ENCODE measurements at places on chromosomes 3 and 15.

GRCh38 chr3:105246536-105246935 is 120.2 kb upstream of the ALCAM start:
- DNase-seq, result no peak

- no peak for DNase-seq
Observed at GRCh38 chr15:80706161-80706560, 11.1 kb downstream of the ABHD17C start.

DNA sequence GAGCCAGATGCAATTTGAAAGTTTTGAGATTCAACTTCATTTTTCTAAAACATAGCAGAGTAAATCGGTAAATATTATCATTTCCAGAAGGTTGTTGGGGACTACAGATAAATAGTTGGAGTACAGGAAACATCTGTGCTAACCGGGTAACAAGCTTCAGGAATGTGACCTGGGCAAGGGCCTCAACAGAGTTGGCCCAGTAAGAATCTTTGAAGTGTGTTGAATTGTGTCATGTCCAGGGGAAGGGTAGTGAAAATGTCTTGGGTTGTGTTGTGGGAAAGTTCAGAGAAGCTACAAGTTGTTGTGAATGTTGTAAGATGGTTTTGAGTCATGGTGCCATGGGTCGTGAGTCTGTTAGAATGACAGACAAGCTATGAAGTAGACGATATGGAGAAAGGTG is 35.7 kb downstream of the SQOR start:
- DNase-seq, result no peak

DNA sequence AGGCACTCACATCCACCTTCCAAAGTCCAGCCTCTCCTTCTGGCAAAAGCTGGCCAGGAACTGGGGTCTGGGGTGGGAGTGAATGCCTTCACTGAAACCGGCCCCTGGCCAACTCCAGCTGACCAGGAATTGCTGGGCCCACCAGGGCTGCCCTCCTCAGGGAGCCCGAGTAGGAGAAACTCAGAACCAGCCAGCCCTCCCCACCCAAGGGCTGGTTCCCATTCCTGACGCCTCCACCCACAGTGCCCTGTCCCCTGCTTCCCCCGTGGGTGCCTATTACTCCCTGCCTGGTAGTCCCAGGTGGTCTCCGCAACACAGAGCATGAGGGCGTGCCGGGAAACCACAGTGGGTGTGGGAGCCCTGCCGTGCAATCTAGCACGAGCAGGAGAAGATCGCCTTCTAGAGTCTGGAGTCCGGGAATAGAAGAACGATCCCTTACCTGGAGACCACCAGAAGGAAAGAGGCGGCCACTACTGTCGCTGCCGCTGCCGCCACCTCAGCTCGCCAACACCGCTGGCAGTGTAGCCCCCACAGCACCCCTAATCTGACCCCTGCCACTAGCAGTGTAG is 178.8 kb downstream of the POTEB3 start:
- no peak for DNase-seq

DNA sequence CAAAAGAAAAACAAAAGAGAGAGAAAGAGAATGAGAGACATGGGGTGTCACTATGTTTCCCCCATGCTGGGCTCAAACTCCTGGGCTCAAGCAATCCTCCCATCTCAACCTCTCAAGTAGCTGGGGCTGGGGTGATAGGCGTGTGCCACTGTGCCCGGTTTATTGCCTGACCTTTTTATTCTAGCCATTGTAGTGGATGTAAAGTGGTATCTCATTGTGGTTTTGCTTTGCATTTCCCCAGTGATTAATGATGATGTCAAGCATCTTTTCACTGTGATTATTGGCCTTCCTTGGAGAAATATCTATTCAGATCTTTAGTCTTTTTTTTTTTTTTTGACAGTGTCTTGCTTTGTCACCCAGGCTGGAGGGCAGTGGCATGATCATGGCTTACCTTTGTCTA is 37.7 kb upstream of the GK5 start:
- DNase-seq, result no peak

GRCh38 chr3:119551598-119551997 is 7.8 kb downstream of the CD80 start:
- DNase-seq, result no peak

DNA sequence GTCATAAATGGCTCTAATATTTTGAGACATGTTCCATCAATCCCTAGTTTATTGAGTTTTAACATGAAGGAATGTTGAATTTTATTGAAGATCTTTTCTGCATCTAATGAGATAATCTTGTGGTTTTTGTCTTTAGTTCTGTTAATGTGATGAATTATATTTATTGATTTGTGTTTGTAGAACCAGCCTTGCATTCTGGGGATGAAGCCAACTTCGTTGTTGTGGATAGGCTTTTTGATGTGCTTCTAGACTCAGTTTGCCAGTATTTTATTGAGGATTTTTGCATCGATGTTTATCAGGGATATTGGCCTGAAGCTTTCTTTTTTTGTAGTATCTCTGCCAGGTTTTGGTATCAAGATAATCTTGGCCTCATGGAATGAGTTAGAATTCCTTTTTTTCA is 72.0 kb upstream of the CD96 start:
- DNase-seq, result no peak

DNA sequence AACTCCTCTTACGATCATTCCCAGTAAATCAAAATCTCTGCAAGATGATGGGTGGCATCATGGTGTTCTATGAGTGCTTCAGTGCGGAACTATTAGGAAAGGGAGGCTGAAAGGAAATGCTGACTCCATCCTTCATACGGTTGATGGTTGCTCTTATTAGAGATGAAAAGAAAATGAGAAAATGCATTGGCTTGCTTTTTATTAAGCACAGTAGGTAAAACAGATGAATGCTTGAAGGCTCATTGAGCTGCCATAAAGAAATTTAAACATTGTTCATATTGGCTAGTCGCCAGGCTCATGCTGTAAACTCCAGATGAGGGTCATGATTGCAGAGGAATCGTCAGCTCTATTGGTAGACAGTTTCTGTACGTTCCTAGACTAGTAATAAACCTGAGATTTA is 115.8 kb downstream of the EPHA3 start:
- DNase-seq, result no peak

DNA sequence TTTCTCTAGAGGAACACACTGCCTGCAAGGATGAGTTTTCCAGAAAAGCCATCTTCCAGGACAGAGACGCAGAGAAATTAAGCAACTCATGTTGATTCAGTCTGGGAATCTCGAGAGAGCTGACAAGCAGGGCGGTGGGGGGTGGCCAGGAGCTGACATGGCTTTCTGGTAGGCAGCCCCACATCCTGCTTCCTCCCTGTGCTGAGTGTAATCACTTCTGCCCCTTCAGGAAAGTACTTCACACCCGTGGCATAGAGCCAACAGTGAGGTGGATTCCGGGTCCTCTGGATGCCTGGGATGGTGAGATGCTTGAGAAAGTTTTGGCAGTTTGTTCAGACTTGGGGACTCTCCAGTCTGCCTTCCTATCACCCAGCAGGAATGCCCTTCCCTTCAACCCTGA is 221.1 kb downstream of the SLCO3A1 start:
- no peak for DNase-seq

- no peak for DNase-seq
Observed at GRCh38 chr3:49238274-49239127, 38.5 kb downstream of the C3orf62 start.

DNA sequence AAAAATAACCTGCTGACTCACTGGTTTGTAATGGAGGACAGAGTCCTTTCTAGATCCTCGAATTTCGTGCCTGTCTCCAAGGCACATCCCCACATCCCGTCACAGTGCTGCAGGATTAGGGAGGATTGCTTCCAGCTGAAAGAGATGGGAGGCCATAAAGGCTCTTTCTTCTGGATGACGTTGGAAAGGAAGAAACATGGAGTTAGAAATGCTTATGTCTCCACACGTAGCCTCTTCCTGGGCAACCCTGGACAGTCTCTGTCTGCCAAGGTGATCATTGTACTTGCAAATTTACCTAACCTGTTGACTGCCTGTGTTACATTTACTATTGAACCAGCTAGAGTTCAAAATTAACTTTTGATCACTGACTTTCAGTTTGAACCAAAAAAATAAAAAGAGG is 27.6 kb upstream of the VILL start:
- no peak for DNase-seq

DNA sequence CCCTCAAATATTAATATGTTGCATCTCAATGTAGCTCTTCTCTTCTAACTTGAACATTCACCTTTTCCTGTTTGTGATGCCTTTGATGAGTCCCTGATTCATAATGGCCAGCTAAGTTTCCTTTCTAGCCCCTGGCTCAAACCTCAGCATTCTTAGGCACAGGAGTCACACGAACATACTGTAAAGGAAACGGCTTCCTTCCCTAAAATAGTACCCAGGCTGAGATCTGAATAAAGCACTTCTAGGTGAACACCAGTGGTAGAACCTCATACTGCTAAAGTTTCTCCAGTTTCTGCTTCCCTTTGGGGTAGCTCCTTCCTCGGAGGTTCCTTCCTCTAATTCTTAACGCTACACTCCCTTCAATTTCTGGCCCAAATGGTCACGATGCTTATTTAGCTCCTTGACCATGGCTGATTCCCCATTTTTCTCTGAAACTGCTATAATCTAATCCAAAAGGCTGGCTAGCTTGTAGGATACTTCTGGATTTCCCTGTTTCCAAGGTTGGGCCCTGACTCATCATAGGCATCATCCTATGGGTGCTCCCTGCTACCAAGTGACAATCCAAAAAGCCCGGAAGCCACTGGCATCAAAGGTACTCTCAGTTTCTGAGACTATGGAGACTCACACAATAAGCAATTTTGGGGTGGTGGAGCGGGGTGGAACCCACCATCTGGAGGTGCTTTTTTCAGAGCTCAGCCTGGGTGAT is 2.4 kb downstream of the ANAPC13 start:
- no peak for DNase-seq

DNA sequence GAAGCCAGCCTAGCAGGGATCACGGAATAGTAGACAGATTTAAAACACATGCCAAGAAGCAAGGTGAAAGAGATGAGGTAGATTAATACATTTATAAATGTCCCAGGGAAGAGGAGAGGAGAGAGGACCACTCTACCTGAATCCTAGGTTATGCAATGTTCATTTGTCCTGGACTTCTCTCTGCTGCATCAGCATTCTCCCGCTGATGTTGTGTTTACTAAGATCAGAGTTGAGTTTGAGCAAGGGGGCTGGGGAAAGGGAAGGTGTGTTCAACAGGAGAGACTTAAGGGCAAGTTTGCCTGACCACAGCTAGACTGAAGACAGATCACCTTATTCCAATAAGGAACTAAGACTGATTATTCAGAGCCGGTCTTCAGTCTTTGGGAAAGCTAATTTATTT is 1.1 kb upstream of the KPNA1 start:
- DNase-seq, result no peak

DNA sequence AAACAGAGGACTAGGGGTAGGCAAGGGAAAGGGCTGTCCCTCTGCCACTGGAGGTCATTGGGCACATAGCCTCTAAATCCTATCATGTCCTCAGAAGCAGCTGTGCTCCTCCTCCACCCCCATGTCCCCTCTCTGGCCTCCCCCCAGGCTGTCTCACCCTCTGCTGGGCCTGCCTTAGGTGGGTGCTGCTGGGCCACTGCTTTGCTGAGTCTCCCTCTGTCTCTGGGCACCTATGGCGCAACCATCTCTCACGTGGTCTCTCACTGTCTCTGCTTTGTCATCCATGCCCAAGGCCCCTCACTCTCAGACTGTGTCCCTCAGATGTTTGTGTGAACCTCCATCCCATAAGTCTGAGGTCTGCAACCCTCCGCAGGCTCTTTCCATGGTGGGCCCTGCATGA is 35.0 kb upstream of the IQCF6 start:
- DNase-seq, result no peak

- no peak for DNase-seq
Observed at GRCh38 chr3:7254251-7254650, 393.3 kb downstream of the GRM7 start.

DNA sequence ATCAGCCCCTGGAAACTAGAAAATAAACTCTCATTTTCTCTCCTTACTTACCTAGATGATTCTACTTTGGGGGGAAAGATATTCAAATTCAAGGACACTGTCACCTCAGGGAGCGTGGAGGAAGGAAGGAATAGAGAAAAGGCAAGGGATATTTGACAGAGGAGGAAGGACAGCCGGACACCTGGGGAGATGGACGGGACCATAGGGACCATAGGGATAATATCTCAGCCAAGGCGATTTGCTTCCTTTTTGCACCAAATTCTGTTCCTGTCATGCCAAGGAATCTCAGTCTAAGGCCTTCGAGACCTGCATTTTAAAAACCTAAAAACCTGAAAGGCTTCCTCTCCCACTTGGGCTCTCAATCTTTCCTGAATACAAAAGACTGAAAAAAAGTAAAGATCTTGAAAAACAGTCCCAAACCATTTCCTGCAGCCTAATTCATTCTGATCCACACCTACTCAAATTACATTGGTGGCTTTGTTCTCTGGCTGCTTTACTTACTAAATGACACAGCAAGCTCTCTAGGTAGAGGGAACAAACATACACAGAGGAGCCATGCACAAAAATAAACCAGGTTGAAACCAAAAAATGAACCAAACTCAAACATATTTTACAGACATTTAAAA is 73.9 kb upstream of the SLC24A5 start:
- DNase-seq, result no peak

GRCh38 chr15:95994418-95994817 is 336.1 kb upstream of the NR2F2 start:
- no peak for DNase-seq

DNA sequence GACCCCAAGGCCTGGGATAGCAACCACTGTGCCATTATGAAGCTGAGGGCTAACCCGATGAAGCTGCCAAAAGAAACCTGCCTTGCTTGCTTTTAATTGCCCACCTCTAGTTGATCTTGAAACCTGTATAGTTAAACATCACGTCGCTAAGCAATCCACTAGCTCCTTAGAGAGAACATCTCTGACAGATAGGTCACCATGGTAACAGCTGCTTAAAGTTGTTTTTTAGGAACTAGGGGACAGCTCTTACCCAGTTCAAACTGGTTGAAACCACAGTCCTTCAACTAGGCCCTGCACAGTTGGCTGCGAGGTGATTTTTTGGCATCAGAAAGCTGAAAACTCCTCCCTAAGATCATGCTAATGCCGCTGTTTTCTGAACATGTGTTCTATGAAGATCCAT is 135.7 kb downstream of the EBLN2 start:
- no peak for DNase-seq

DNA sequence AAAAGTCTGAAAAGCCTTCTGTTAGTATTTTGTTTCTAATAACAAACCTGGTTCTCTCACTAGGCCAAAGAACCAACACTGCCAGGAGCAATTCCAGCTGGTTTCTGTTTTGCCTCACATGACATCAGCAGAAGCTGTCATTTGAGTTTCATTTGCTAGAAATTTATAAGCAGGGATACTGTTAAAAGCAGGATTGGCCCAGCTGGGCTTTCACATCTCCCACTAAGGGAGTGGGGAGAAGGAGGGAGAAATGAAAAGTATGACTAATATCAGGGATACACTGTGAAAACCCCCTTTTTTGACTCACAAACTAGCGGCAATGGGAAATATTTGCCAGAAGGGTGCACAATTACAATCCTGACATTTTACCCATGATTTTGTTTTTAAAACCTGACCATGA is 5.3 kb downstream of the CCDC80 start:
- no peak for DNase-seq

Measured in stimulated activated CD4-positive, alpha-beta T cell treated with anti-CD3 and anti-CD28 coated beads, Interleukin-15, amount 100 ng/mL, for 24 hours (primary cell).